ENCODE measurements at places on chromosomes 13 and 19. TPM values are rescaled to one million over a fixed set of nuclear protein-coding genes. Genes with fewer than 3 reads are reported as not detected.

- DNase-seq = no peak
- no peaks in the 10 kb centered on the region for H3K36me3 ChIP-seq
Observed at GRCh38 chr13:49082653-49083536, 107.2 kb downstream of the FNDC3A start.

DNA sequence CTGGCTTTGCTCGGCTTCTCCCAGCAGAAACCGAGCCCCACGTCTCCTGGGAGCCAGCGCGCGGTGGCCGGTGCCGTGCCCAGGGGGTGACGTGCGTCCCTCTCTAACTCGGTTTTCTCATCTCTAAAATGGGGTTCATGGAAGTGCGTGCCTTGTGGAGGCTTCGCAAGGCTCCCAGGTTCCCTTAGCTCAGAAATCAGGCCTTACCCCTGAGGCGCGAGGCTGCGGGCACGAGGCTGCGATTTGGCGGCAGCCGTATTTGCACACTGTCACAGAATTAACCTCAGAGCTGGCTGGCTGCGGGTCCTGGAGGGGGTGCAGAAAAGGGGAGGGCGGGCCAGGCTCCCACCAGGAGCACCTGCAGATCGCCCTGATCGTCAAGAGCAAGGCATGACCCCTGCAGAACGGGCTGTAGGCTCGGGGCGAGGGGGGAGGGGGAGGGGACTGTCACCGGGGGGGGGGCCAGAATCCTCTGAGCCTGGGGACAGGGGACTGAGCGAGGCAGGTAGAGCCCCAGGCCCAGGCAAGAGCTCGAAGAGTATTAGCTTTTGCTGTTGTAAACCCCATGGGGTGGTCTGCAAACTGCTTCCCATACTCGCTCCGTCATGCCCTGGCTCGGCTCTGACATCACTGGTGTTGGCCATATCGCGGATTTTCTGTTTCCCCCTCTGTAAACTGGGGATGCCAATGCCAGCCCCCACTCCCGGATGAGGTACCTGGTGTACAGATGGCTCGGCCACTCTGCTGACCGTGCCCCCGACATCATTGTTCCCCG is 62.2 kb downstream of the CCNE1 start:
- H3K27ac ChIP-seq = no peak overlapping the region
- H3K4me1 ChIP-seq = no peaks in the 10 kb centered on the region
- H3K4me3 ChIP-seq = no peak overlapping the region
- H3K27me3 ChIP-seq = no peaks in the 10 kb centered on the region

- no peak for DNase-seq
- peaks cover 5% of the 10 kb centered on the region for H3K4me1 ChIP-seq
- no peak overlapping the region for H3K4me3 ChIP-seq
Observed at GRCh38 chr19:19595171-19595701, 23.3 kb downstream of the PBX4 start.

Gene OR7A5
- total RNA-seq = not detected

Gene RAX2
- not detected for total RNA-seq

Gene FXYD1
- total RNA-seq = 31.8 TPM

Gene ZNF544
- 39.3 TPM for total RNA-seq

All from kidney (tissue), 22 donors.